ENCODE measurements at places on chromosomes 6 and 20.

- DNase-seq: no peak
These were observed 20.0 kb upstream of the SPO11 start for GRCh38 chr20:57309544-57310115.

DNA sequence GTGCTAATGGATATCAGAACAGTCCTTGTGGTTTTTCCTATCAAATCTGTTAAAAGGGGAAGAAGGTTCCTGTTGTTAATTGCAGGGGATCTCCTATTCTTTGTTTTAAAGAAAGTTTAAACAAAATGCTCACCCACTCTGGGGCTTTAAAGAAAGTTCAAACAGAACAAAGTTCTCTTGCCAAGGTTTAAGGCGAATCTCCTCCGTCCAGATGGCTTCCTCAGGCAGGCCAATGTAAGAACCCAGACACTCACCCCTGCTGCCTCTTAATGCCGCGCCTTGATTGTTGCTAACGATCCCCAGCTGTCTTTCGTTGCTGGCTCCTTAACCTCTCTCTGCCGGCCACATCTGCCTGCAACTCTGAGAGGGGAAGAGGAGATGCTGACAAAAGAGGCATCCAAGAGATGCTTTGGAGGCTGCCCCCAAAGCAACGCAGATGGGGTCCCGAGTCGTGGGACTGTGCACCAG lies 235.0 kb upstream of the PRDM1 start:
- DNase-seq: no peak

- no peak for DNase-seq
These were observed 67.9 kb upstream of the DOK5 start for GRCh38 chr20:54407459-54407858.

- DNase-seq: no peak
These were observed 28.3 kb downstream of the ZNF292 start for GRCh38 chr6:87183687-87184086.

DNA sequence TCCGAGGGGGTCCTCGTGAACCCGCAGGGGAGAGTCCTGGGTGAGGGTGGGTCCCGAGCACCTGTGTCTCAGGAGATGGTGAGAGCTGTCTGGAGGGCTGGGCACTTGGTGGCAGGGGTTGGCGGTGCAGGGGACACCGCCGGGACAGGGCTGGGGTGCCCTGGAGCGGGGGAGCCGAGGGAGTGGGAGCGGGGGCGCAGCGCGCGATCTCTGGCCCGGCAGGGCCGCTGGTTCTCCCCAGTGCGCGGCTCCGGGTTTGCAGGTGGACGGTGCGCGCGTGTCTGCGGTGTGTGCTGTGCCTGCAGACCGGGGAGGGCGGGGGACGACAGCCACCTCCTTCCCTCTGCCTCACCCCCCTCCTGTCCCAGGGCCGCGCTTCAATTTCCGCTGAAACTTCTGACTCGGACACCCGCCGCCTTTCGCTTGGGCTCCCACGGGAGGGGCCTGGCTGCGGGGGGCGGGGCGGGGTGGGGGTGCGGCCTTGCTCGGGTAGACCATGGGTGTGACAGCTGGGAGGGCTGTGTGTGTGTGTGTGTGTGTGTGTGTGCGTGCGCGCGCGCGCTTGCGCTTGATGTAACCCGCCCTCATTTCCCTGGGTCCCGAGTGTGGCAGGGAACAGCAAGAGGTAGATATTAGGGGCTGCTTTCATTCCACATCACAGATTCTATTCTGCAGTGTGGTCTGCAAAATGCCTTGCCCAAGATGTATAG lies 1.2 kb downstream of the TRIB3 start:
- DNase-seq: peak; percentile 83

GRCh38 chr20:23111307-23111943 lies 25.3 kb upstream of the CD93 start:
- no peak for DNase-seq

GRCh38 chr6:82259389-82259788 lies 11.8 kb upstream of the IBTK start:
- DNase-seq: no peak

All from GM12892 (cell line).